ENCODE measurements at places on chromosomes 12 and 14. TPM values are rescaled to one million over a fixed set of nuclear protein-coding genes. Genes with fewer than 3 reads are reported as not detected.

DNA sequence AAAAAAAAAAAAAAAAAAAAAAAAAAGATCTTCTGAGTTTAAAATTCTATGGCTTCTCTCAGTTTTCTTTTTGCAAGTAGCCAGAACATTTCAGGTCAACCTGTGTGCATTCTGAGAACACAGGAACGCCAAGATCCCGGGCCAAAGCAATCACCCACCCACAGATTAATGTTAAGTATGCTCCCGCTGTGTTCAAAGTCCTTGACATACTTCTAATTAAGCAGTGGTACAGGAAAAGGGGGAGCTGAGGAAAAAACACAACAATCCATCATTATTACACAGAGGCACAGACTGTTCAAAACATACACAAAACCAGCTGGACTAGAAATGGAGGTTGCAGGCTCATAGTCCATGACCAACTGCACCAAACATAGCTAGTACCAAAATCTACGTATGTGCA is 2.8 kb downstream of the FBXO21 start:
- no peak for DNase-seq

DNA sequence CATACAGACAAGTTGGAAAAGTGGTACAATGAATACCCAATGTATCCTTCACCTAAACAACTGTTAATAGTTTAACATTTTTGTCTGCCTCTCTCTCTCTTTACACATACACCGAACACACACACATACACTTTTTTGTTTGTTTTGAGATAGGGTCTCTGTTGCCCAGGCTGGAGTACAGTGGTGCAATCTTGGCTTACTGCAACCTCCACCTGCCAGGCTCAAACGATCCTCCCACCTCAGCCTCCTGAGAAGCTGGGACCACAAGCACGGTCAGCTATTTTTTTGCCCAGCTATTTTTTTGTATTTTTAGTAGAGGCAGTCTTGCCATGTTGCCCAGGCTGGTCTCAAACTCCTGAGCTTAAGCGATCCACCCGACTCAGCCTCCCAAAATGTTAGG is 16.8 kb downstream of the ZCCHC8 start:
- no peak for DNase-seq

GRCh38 chr12:7346551-7347225 is 42.8 kb downstream of the ACSM4 start:
- DNase-seq: no peak

DNA sequence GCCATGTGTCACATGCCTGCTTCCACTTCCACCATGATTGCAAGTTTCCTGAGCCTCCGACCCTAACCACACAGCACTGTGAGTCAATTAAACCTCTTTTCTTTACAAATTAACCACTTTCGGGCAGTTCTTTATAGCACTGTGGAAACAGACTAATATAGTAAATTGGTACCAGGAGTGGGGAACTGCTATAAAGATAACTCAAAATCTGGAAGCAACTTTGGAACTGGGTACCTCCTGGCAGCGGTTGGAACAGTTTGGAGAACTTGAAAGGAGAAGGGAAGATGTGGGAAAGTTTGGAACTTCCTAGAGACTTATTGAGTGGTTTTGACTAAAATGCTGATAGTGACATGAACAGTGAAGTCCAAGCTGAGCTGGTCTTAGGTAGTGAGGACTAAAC is 436.1 kb downstream of the TMEM121 start:
- DNase-seq: no peak

GRCh38 chr12:62827042-62827441 is 107.9 kb downstream of the PPM1H start:
- DNase-seq: no peak

DNA sequence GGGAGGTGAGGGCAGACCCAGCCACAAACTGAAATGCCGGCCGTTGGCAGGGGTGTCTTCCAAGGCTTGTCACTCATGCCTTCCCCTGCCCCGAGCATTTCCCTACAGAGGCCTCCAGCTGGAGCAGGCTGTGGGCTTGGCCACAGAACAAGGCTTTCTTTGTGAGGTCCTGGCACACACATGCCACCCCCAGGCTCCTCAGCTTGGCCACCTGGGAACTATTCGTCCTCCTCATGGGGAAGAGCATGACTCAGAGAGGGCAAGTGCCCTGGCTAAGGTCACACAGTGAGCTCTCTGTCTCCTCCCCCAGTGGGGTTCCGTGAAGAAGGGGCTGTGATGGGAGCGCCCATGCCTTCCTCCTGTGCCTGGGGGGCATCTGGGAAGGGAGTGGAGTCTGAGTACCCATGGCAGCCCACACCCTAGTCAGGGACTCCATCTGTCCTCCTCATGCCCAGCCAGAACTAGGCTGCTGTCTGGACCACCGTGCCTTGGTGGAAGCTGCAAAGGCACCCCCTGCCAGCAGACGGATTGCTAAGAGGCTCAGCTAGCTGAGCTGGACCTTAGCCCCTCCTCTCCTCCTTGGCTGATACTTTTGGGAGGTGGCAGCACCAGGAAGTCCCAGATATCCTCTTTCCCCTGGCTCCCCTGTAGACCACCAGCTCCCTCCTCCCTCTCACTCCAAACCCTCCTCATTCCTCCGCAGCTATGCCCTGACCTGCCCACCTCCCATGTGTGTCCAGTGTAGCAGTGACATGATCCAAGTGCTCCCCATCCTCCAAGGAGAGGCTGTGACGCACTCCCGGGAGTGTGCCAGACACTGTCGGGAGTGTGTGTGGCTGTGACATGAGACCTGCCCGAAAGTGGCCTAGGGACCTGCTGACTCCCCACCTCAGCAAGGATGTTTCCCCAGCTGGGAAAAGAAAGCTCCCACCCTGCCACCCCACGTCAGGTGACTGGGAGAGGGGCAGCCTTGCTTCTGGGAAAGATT is 21.4 kb downstream of the ABCB9 start:
- DNase-seq: no peak

- DNase-seq: no peak
These were observed 128.0 kb downstream of the BCAT1 start for GRCh38 chr12:24820872-24821271.

GRCh38 chr12:92702754-92703679 is at the start of gene PLEKHG7:
PLEKHG7 (plus strand) TSS chr12:92702989; CDS start chr12:92706632, 3,643 bp downstream.
- DNase-seq: no peak

GRCh38 chr14:32217301-32217700 is 14.2 kb upstream of the RNU6-8 start:
- DNase-seq: no peak

DNA sequence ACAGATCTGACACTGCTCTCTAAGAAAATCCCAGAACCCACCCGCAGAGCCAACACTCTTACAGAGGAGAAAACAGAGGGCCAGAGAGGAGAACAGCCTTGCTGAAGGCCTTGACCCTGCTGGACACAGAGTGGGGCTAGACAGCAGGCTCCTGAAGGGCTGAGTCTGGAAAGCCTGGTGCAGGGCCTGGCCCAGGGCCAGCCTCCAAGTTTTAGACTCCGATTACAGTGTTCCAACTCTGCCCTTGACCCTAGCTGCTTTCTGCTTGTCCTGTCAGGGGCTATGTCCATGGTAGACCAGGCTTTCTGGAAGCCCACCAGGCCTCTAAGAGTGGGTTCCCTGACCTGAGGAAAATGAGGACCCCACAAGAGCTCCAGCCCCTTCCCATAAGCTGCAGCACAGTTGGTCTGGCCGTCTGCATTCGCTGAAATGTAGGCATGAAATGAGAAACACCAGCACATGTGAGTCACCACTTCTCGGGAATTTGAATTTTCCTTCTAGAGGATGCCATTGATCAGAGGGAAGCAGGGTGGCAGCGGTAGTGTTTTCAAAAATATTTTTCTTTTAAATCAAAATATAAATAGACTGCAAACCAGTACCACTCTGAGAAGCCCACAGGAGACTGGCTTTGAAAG is 154.4 kb downstream of the CALM1 start:
- no peak for DNase-seq

- DNase-seq: no peak
These were observed 20.9 kb downstream of the CD9 start for GRCh38 chr12:6221146-6221545.

- DNase-seq: no peak
These were observed 113.9 kb upstream of the MYL2 start for GRCh38 chr12:111034083-111034885.

DNA sequence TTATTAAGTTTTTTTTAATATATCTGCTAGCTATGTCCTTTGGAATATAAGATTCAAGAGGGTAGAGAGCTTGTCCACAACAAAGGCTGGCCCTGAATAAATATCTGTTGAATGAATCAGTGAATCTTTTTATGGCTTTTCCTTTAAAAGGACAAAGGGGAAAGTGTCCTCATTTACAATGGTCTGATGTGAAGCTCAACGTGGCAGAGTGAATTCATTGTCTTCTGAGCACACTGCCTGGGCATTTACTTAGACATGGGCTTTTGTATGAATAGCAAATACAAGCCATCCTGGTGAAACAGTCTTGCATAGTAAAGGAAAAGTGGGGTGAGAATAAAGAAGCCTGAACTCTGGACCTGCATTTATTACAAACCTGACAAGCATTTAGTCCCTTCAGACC is 201.2 kb downstream of the NELL2 start:
- no peak for DNase-seq

GRCh38 chr12:47033789-47034555 is 45.4 kb upstream of the PCED1B start:
- no peak for DNase-seq

DNA sequence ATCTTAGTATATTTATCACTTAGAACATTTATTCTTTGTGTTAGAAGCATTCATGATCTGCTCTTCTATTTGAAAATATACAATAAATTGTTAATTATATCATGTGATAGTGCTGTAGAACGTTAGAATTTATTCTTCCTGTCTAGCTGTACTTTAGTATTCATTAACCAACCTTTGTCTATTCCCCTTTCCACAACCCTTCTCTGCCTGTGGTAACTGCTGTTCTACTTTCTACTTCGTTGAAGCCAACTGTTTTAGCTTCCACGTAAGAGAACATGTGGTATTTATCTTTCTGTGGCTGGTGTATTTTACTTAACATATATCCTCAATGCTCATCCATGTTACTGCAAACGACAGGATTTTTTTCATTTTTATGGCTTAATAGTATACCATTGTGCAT is 18.1 kb downstream of the TBC1D15 start:
- no peak for DNase-seq

DNA sequence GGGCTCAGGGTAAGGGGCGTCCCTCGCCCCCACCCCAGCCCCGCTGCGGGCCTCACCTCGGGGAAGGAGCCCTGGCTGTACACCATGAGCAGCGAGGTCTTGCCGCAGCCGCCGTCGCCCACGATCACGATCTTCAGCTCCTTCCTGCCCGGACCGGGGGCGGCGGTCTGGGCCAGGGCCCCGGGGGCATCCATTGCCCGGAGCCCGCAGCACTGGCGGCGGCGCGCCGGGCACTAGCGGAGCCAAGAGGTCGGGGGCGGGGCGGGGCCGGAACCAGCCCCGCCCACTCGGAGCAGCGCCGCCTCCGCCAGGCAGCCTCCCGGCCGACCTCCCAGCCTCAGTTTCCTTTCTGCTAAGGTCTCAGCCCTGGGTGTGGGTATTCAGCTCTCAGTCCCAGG is at the start of gene RHOF:
Gene RHOF (minus strand): TSS at position 249 of the 398 bp plus-strand sequence. CDS start 55 bp downstream, at position 194.
- peak; percentile 60 for DNase-seq

- no peak for DNase-seq
These were observed 64.6 kb upstream of the ACTN1 start for GRCh38 chr14:69043596-69044260.

DNA sequence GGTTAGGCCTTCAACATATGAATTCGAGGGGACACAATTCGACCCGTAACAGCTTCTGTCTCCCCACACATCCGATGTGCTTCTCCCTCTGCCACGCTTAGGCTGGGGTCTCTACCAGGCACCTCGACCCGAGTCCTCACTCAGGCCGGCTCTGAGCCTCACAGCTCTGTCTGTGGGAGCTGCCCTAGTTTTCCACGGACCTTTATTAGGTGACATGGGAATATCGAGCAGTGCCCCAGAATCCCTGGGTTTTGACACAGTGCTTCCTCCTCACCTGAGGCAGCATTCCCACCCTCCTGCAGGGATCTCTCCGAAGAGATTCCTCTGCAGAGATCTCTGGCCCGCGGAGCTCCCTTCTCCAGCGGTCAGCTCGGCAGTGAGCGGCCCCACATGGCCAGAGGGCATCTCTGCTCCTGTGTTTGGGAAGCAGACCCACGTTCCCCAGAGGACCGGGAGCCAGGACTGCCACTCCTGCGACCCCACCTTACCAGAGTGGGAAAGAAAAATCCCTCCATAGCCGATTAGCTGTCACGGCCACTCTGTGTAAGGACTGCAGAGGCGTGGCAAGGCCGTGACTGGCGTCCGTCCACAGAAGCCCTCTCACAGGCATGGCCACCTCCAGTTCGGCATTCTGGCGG is 21.2 kb downstream of the ZBTB42 start:
- no peak for DNase-seq

GRCh38 chr12:130216031-130216430 is 53.8 kb downstream of the FZD10 start:
- DNase-seq: no peak

- DNase-seq: no peak
These were observed 292.0 kb downstream of the RPAP3 start for GRCh38 chr12:47413806-47414205.

DNA sequence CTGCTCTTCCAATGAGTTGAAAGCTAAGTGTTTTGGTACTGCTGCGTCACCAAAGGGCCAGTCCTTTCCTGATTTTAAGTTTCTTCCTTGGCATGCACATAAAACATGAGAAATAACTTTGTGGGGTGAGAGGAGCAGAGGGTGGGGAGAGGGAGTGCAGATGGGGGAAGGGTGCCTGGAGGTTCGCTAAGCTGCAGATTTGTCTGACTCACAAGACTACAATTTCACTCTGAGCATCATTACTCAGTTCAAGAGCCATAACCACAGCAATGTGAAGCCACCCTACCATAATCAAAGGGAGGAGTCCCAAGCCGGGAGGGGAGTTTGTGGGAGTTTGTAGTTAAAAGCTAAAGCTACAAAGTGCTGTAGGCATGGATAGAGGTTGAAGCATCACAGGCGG is 136.1 kb downstream of the ANO2 start:
- no peak for DNase-seq

- no peak for DNase-seq
These were observed 36.1 kb downstream of the CRY1 start for GRCh38 chr12:107057071-107057834.

GRCh38 chr12:74515849-74516248 is 21.8 kb upstream of the ATXN7L3B start:
- DNase-seq: no peak

- DNase-seq: no peak
These were observed 285.3 kb downstream of the DAD1 start for GRCh38 chr14:22303589-22304195.

GRCh38 chr12:5746036-5746908 is 198.8 kb downstream of the ANO2 start:
- no peak for DNase-seq

GRCh38 chr12:58532855-58533608 is 387.3 kb downstream of the LRIG3 start:
- no peak for DNase-seq

- no peak for DNase-seq
These were observed 62.2 kb downstream of the KDM2B start for GRCh38 chr12:121518656-121519055.

- no peak for DNase-seq
These were observed 74.8 kb upstream of the PCED1B start for GRCh38 chr12:47004634-47005033.

- no peak for DNase-seq
These were observed 8.1 kb upstream of the DENND5B start for GRCh38 chr12:31599053-31599452.

ARHGAP9 gene
- total RNA-seq: 116 TPM

SMCO2 gene
- not detected for total RNA-seq

VPS29 gene
- total RNA-seq: 88.3 TPM

B3GNT4 gene
- 0.15 TPM for total RNA-seq

SMIM41 gene
- not detected for total RNA-seq

CIROP gene
- total RNA-seq: not detected

APOF gene
- total RNA-seq: not detected

NELL2 gene
- total RNA-seq: 67.0 TPM

LRRK2 gene
- 0.31 TPM for total RNA-seq

AMN gene
- 0.66 TPM for total RNA-seq

KCNH5 gene
- total RNA-seq: not detected

CD4 gene
- 1.2 TPM for total RNA-seq

FGD4 gene
- 1.4 TPM for total RNA-seq

DDX23 gene
- 148 TPM for total RNA-seq

IL26 gene
- total RNA-seq: 1.00 TPM
